H9 (cell line): ENCODE measurements at places on chromosomes 6 and 20.

DNA sequence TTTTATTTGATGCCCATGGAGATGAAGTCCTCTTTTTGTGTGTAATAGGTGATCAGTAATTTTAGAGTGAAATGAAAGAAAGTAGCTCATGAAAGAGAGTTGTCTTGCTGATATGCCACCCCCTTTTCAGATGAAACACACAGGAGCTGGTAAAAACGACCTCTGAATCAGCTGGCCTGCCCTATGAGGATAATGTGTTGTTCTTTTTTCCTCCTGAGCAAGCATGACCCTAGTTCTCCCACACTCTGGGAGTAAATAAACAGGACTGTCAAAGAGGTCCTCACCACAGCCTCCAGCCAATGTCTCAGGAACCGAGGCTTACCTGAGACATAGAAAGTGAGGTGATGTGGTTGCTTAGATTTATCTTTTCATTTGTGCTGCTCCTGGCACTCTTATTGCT lies 29.5 kb downstream of the GPX5 start:
- no peak for DNase-seq

- DNase-seq, result no peak
Observed at GRCh38 chr6:104639668-104640067, 220.1 kb downstream of the HACE1 start.

DNA sequence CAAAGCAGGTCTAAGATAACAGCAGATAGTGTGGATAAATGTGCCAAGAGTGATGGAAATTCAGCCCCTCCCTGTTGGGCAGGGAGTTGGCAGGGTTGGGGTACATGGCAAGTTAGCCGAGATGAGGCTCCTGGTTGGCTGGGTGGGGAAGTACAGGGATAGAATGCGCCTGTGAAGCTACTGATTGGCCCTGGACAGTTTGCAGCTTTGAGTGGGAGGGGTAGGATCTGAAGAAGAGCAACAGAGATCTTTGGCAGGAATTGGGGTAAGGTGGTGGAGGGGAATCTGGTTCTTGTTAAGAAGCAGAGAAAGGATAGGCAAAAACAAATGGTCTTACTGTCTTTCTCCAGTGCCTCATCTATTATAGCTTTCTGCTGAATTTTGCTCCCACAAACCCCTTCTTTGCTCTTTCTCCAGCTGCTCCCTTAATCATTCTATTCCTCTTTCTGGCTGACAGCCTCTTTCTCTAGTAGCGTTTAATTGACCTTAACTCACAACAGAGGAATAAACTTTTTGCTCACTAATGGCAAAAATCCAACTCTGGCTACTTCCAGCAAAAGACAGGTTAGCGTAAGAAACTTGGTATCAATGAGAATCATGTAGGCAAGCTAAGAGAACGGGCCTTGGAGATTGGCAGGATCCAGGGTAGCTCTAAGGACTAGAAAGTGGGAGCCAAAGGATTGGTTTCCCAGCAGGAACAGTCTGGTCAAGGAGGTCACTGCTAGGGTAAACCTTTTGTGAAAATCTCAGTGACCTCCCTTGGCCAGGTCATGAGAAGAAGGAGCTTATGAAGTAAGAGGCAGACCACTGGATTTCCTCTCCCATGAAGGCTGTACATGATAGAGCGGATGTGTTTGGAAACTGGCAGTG lies 86.3 kb upstream of the CARMIL1 start:
- DNase-seq, result no peak

GRCh38 chr20:23165307-23165750 lies 79.2 kb upstream of the CD93 start:
- peak; percentile 58 for DNase-seq

DNA sequence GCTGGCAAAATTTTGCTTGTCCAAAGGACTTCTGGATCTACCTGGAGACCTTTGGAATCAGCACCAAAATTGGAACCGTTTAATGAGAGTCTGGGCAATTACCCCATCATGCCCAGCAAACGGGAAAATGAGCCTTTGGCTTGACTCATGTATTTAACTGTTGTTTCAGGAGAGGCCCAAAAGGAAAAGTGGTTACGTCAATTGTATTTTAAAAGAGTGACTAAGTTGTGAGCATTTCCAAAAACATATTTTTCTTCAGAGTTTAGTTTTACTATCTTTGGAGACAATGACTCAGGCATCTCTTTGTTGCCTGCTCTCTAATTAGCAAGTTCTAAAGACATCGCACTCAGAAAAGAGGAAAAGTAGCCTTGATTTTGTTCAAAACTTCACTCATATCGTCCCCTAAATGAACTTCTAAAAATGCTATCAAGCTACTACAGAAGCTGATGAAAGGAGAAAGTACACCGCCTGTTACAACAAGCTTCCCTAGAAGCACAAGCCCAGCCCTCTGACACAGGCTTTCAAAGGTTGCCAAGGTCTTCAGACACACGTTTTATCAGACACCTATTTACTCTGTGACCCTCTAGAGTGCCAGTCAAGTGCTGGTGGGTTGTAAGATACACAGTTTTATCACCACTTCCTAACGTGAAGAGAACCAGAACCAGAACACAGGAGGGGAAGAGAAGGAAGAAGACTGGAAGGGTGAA lies 146.2 kb downstream of the TBX18 start:
- no peak for DNase-seq

DNA sequence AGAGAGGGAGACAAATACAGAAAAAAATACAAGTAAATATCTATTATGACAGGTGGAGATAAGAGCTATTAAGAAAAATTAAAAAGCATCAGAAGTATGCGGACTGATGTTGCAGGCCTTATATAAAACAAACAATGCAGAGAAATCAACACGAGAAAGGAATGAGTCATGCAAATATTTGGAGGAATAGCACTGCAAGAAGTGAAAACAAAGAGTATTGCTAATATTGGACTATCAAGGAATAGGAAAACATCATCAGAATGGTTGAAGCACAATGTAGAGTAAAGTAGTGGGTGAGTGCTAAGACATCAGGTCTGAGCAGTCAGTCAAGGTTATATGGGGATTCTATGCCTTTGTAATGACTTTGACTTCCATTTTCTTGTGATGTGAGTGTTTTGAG lies 657.5 kb upstream of the GJE1 start:
- DNase-seq, result no peak

GRCh38 chr20:62882426-62882825 lies 20.8 kb upstream of the TCFL5 start:
- DNase-seq, result no peak

DNA sequence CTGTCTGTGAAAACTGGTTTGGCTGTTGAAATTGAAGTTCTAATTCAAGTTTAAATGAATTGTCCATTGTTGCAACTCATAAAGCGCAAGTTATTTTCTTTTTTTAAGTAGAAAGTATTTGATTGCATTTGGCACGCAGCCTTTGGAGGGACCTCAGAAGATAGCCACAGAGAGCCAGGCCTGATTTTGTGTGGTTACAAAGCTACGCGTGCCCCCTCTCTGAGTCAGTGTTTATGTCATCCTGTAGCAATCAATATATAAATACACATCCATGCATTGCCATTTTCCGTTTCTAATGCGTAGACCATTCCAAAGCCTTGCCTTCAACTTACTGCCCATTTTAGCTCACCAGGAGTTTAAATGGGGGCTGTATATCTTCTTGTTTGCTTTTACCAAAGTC lies 173.2 kb downstream of the TMEM242 start:
- DNase-seq, result no peak

DNA sequence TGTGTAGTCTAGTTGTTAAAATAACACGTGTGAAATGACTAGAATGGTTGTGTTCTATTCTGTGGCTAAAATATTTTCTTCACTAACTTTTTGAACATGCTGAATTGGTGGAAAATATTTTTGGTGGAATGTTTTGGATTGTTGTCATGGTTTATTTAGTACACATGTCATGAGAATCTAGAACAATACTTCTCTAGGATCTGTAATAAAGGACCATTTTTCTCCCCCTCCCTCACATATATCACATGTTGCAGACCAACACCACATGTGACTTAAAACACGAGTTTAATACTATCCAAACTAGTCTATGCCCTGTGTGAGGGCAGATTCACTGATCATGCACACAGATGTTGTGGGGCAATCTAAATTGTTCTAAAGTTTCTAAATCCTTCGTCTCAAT lies 29.2 kb downstream of the FIG4 start:
- no peak for DNase-seq

GRCh38 chr20:54622333-54623295 lies 147.2 kb downstream of the DOK5 start:
- DNase-seq, result no peak

- no peak for DNase-seq
Observed at GRCh38 chr20:60897976-60898375, 354.1 kb upstream of the CDH4 start.

DNA sequence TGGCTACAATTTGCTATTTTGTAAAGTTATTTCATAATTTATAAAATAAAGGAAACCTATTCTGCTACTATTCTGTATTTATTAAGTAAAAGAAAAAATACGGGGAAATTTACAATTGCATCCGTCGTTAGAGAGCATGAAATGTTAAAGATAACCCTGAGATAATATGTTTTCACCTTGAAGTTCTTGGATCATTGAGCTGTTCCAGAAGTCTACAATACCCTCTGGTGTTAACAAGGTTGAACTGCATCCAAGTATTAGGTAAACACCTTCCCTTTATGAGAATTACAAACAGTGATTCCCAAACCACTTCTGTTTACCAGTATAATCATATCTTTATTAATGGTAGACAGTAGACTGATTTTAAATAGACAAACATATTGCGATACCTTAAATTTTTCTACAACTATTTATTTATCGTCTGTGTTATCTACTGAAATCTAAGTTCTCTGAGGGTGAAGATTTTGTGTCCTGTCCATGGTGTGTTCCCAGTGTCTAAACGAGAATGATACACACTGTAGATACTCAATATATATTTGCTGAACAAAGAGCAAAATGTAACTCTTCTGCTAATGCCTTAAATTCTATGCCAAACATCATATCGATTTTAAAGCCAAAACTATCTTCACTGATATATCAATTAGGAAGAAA lies 28.2 kb downstream of the TBC1D32 start:
- no peak for DNase-seq

DNA sequence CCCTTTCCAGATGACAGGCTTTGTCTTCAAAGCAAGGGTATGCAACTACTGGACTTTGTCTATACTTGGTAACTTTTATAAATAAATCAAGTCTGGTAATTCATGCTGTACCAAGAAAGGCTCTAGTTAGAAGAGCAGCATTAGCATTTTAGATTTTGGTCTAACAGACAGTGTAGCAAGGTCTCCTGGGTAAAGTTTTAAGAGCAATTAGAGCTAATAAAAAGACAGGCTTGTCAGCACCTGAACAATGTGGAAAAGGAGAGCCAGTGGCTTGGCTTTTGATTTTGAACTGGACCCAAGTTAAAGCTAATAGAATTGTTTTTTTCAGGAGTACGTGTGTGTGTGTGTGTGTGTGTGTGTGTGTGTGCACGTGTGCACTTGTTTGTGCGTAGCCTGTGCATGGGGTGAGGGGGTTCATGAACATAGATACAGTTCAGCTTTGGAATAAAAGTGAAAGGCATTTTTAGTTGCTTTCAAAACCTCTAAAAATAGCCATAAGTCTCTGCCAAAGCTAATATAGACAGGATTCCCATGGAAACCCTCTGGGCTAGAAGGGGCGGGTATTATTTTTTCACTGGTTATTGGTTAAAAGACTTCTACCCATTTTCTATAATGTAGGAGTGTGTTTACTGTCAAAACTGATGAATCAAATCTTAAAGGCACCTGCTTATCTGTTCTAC lies 138.4 kb downstream of the KCNQ5 start:
- DNase-seq, result no peak

- DNase-seq, result no peak
Observed at GRCh38 chr6:21610341-21610740, 16.8 kb downstream of the SOX4 start.

DNA sequence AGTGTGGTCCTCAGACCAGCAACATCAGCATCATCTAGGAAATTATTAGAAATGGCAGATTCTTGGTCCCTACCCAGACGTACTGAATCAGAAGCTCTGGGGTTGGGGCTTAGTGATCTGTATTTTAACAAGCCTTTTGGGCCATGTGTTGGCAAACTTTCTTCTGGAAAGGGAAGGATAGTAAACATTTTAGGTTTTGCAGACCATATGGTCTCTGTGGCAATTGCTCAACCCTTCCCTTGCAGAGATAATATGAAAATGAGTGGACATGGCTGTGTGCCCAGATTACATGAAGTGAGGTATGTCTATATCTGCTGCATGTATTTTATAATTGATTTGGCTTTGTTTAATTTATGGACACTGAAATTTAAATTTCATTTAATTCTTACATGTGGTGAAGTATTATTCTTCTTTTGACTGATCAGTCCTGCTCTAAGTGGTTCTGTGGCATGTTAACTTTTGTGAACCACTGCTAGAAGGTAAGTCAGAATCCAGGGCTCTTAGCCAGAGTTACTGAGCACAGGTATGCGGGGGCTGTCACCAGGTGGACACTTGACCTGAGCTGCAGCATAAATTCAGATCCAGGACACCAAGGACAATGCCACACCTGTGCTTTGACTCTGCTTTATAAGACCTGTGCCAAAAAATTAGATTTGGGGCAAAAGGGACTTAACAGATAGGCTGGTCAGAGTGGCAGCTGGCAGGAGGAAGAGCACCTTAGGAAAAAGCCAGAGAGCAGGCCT lies 43.2 kb downstream of the LY86 start:
- DNase-seq, result no peak
